ENCODE measurements at places on chromosomes 7 and 10.

DNA sequence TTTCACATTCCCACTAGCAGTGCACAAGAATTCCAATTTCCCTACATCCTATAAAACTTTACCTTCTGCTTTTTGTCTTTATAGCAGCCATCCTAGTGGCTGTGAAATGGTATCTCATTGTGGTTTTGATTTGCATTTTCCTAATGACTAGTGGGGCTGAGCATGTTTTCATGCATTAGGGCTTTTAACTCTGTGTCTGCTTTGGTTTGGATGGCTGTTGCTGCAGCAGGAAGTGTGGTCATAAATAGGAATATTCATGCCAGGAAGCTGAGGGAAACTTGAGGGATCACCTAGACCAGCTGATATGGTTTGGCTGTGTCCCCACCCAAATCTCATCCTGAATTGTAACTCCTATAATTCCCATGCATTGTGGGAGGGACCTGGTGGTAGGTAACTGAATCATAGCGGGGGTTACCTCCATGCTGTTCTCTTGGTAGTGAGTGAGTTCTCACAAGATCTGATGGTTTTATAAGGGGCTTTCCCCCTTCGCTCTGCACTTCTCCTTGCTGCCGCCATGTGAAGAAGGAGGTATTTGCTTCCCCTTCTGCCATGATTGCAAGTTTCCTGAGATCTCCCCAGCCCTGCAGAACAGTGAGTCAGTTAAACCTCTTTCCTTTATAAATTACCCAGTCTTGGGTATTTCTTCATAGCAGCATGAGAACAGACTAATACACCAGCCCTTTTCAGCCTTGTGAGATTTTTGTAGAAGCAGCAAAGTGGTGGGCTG lies 181.8 kb upstream of the PITRM1 start:
- DNase-seq: no peak

DNA sequence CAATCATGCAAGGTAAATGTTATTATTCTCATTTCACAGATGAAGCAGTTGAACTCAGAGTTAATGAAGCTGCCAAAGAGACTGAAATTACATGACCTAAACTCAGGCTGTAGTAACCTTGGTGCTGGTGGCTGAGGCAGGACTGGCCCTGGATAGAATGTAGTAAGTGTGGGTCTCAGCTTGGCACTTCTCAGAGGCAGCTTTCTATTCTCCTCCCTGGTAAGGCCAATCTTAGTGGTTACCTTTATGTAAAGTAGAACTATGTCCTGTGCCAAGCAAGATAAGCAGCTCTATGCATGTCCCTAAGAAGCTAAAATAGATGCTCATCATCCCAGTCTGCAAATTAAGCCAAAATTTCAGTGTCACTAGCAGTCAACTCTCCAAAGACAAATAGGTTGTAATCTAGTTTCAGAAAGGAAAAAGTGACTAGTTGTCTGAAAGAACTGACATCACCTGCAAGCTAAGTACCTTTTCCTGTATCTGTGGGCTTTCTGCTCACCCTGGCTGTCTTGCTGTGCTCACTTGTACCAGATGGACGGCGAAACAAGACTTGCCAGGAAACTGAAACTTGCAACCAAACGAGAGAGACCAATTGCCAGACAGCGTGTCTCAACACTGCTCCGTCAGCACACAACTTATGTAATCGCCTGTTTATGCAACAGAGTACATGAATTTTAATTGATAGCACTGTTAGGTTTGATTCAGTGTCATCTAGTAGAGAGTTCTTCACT lies 43.7 kb downstream of the CH25H start:
- peak; percentile 40 for DNase-seq

DNA sequence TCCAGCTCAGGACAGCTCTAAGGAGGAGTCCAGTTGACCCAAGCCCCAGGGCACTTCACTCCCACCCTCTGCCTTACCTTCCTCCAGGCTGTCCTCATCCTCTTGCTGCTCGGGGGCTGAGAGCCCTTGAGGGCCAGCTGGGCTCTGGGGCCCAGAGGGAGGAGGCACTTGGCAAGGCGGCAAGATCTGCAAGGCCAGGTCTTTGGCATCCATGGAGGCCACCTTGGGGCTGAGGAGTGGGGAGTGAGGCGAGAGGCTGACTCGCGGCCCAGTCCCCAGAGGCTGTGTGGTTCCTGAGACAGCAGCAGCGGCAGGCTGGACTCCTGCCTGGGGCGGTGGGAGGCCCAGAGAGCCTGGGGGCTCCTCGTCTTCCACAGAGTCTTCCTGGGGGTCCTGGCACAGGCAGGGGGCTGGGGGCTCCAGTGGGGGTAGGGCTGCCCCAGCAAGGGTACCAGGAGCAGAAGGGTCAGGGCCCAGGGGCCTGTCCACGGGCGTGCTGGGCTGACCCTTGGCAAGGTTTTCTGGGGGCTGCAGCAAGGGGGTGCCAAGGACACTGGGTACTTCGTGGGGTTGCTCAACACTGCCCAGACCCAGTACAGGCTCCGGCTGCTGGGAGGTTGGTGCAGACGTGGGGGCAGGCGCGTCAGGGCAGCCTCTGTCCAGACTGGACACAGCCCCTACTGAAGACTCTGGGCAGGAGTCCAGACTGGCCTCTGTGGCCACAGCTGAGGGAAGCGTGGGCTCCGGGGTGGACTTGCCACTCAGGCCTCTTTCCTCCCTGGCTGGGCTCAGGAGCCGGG lies 6.5 kb downstream of the NACAD start:
- DNase-seq: no peak

GRCh38 chr10:99921948-99922347 lies 87.8 kb downstream of the DNMBP start:
- DNase-seq: no peak

DNA sequence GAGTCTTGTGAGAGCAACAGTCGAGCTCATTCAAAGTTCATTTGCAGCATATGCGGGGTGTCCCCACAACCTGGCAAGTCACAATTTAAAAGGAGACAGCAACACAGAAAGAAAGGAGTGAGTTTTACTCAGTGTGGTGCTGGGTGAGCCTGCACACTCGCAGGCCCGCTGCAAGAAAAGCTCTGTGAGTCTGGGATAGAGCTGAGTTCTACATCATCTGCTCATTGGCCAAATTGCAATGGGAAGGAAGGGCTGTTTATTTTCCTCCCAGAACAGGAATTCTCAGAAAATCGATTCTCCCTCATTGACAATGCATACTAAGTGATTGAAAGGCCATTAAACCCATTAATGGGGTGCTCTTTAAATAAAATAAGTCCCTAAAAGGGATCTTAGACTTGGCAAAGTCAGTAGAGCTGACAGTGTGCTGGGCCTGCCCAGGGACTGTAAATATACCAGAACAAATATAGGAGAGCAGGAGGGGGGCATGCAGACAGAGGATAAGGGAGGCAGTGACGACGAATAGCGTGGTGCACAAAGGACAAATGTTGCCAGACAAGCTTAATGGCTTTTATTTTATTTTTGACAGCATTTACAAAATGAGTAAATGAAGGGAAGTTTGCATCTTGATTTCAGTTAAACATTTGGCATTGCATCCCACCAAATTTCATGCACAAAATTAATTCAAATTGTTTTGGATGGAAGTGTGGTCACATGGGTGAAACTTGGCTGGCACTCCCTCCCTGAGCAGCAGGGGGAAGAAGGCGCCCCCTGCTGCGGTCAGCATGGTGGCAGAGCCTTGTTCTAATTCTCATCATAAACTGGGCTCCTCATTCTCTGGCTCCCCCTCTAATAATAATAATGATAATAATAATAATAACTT lies 215.7 kb downstream of the SNX10 start:
- DNase-seq: no peak

DNA sequence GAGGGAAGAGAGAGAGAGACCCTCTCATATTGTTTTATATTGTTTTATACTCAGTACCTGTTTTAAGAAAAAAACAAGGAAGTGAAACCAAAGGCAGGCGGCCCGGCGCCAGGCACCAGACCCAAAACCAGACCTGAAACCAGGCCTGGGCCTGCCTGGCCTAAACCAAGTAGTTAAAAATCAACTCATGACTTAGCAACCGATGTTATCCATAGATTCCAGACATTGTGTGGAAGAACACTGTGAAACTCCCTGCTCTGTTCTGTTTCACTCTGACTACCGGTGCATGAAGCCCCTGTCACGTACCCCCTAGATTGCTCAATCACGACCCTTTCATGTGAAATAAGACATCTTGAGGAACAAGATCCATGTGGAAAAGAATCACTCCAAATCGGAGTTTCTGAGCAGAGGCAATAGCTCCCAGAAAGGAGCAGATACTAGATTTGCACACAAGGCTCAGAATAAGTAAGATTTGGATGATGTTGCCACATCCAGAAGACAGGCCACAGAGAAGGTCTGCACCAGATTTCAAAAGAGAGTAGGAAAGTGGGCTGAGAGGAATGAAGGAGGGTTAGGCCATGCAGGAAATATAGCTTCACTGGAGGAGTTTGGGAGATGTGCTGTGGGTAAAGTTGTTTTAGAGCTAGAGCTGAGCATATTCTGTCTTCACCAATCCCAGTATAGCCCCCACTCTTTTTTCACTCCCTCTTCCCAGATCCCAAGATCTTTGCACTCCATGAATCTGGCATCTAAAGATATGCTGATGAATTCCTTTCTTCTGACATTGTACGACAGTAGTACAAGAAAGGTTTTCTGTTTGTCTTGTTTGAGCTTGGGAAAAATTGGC lies 8.8 kb upstream of the ZNF248 start:
- DNase-seq: no peak

GRCh38 chr10:66852811-66853210 lies 73.0 kb upstream of the LRRTM3 start:
- DNase-seq: no peak

GRCh38 chr7:44580945-44581878 lies 819 bp downstream of the TMED4 start:
- DNase-seq: no peak

DNA sequence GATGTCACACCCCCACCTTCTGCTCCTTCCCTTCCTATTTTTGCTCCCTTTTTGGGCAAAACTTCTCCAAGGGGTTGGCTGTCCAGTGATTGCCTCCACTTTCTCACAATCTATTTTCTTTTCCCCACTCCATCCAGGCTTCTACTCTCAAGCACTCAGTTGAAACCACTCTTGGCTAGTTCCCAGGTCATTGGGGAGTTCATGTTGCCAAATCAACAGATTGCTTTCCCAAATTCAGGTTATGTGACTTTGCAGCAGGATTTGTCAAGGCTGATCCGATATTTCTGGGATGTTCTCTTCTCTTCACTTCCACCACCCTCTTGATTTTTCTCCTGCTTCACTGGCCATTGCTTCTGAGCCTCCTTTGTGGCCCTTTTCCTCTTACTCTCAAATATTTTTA lies 258.7 kb upstream of the SLC26A5 start:
- DNase-seq: no peak

- peak; percentile 46 for DNase-seq
Observed at GRCh38 chr10:6445671-6446316, 134.3 kb downstream of the PRKCQ start.

DNA sequence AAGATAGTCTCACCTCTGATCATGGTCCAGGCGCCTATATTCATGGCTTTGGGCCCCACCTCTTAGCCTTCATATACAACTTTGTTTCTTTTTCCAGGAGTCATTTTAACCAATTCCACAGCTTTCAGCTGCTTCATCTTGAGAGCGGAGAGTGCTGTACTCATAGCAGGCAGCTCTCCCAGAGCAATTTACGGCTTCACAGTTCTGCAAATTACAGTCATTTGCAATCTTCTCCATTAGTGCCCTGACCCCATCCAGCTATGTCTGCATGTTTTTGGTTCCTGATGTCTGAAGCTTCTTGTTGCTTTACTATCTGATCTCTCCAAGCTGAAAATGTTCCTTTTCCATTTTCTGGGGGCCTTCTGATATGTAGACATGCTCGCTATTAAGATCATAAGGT lies 18.0 kb upstream of the MEST start:
- DNase-seq: no peak

GRCh38 chr10:33332183-33333065 lies 2.0 kb downstream of the NRP1 start:
- no peak for DNase-seq

DNA sequence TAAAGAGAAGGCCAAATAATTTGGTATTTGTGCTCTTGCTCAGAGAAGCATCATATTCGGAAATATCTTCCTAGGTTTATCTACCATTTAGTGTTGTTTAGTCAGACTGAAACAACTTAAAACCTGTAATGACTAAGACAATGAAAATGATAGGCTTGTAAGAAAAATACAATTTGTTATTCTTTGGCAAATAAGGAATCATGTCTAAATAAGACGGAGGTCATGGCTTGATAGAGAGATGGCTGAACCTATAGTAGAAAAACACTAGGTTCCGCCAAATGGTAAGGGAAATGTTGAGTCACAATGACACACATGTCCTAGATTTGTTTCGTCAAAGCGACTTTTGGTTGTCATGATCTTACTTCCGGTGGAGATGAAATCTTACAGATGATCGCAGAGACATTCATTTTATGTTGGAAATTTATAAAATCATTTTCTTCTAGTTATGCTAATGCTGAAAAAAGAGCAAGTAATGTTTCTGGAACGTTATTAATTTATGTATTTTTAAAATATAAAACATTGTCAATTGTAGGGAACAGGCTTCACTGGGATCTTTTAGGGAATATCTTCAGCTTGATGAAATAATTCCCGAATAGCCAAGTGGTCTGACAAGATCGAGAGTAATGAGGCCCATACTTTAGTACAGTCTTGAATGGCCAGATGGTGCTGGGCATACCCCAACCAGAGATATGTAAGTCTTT lies 1.0 kb downstream of the SRGN start:
- no peak for DNase-seq

DNA sequence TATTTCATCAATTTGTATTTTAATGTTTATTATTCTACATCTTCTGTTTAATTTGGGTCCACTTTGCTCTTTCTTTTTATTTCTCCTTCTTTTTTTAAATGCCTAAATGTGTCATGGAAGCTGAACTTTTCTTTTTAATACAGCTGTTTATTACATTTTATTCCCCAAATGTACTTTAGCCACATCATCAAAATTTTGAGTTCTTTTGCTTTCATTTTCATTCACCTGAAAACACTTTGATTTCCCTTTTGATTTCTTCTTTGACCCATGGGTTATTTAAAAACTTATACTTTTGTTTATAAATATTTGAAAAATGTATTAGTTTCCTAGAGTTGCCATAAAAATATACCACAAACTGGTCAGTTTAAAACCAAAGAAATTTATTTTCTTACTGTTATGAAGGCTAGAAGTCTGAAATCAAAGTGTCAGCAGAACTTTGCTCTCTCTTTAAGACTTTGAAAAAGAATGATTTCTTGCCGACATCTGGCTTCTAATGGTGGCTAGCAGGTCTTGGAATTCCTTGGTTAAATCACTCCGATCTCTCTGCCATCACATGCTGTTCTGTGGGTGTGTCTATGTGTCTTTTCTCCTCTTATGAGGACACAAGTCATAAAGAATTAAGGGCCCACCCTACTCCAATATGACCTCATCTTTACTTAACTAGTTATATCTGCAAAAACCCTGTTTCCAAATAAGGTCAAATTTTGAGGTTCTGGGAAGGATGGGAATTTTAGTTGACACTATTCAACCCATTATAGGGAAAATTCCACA lies 225.5 kb downstream of the ANKRD7 start:
- no peak for DNase-seq

GRCh38 chr7:99996755-99997544 lies 18.4 kb upstream of the ZKSCAN1 start:
- DNase-seq: no peak

- DNase-seq: no peak
Observed at GRCh38 chr7:75578081-75578480, 86.0 kb downstream of the SPDYE5 start.

Data from AG08395 (cell line).